Left lobe of liver (tissue), 2 donors: ENCODE measurements at places on chromosomes 1 and 21. TPM values are rescaled to one million over a fixed set of nuclear protein-coding genes. Genes with fewer than 3 reads are reported as not detected.
A peak's percentile ranks its signal among the peaks of the same experiment; 100 is the strongest.

Gene HES3
- total RNA-seq, result not detected

- DNase-seq, result peak; percentile 87
Observed at GRCh38 chr1:6602669-6603237, at the start of gene KLHL21. Gene KLHL21, minus strand, starts transcription at chr1:6602869. Its CDS starts 52 bp downstream, at chr1:6602817.

- DNase-seq, result no peak
Observed at GRCh38 chr1:99084562-99084961, 79.9 kb upstream of the PLPPR5 start.

GRCh38 chr1:16318555-16318954, 33.7 kb downstream of the FBXO42 start:
- no peak for DNase-seq

- peak; percentile 49 for DNase-seq
Observed at GRCh38 chr21:29817450-29817849, 122.3 kb downstream of the GRIK1 start.

- DNase-seq, result no peak
Observed at GRCh38 chr1:69711190-69711930, 143.6 kb downstream of the LRRC7 start.

- no peak for DNase-seq
Observed at GRCh38 chr1:9624081-9624480, 27.4 kb upstream of the PIK3CD start.

DNA sequence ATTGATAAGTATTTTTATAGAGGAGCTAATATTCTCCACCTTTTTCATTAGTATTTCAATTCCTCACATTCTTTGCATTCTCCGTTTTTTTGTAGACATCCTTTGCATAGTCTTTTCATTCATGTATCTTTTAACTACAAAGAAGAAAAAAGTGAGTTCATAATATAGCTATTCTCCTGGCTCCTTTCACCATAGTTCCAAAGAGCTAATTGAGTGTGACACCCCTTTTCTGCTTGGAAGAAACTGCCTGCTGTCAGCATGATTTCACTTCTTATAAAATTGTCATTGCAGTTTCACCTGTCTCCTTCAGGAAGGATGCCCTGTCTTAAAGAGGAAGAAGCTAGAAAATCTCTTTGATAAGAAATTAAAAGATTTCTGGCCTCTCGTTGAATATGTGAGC, 991.1 kb downstream of the KCNT2 start:
- DNase-seq, result no peak

Gene ALG6
- total RNA-seq, result 5.4 TPM

Gene PLPPR5
- not detected for total RNA-seq

DNA sequence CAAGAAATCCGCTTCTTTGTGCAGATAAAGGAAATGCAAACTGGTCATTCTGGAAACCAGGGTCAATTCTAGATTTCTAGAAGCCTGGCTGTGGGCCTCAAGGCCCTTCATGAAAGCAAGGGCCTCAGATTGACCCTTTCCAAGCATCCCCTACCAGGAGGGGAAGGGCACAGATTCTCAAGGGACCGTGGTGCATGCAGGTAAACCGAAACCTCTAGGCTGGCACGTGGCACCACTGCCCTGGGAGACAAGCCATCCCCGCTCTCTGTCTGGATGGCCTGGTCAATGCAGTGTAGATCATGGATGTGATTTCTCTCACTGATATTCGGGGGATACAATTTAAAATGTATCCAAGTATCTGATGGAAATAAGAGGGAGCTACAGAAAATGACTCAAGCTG, 69.4 kb downstream of the TOMM20 start:
- no peak for DNase-seq

- DNase-seq, result no peak
Observed at GRCh38 chr1:106266786-106267185, 789.7 kb upstream of the PRMT6 start.

Gene CRYZL1
- 10.4 TPM for total RNA-seq

DNA sequence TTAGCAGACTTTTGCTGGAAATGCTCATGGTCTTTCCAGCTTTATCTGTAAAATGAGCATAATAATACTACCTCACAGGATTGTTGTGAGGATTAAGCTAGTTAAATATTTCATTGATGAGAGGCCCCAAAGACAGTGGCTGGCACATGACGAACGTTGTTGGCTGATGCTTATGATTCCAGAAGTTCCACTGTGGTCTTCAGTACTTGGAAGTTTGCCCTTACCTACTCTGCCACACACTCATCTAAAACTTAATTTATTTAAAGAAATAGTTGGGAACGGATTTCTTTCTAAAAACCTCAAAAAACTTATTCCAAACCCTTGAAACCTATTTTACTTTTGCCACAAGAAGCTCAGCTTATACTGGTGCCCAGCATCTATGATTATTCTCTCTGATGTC, 170.7 kb downstream of the DHRS3 start:
- DNase-seq, result no peak

GRCh38 chr1:94358630-94359599, 59.3 kb upstream of the ABCD3 start:
- no peak for DNase-seq

Gene AADACL4
- not detected for total RNA-seq

- DNase-seq, result no peak
Observed at GRCh38 chr1:8367571-8368194, 49.8 kb downstream of the SLC45A1 start.

Gene TTF2
- total RNA-seq, result 2.9 TPM

Gene C1QC
- total RNA-seq, result 76.0 TPM

GRCh38 chr1:52550447-52550846, 2.4 kb downstream of the TUT4 start:
- peak; percentile 63 for DNase-seq

GRCh38 chr1:46369542-46370213, 24.4 kb upstream of the FAAH start:
- no peak for DNase-seq
